ENCODE measurements at places on chromosomes 6 and 20.

- no peak for DNase-seq
Observed at GRCh38 chr6:128172752-128173682, 272.2 kb upstream of the THEMIS start.

DNA sequence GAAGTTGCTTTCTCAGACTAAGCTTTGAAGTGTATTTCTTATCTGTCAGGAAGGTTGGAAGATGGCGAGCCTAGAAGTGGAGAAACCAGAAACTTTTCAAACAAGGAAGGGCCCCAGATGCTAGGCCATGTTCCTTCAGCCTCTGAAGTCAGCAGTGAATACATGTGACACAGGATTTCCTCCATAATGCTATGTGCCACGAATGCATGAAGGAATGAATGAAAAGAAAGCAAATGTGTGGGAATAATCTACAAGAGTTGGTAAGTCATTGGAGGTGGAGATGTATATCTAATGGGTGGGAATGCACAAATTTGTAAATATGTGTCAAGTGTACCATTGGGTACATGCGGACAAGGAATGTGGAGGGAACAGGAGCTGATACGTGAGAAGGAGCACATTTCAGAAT lies 123.2 kb upstream of the PRSS16 start:
- no peak for DNase-seq

DNA sequence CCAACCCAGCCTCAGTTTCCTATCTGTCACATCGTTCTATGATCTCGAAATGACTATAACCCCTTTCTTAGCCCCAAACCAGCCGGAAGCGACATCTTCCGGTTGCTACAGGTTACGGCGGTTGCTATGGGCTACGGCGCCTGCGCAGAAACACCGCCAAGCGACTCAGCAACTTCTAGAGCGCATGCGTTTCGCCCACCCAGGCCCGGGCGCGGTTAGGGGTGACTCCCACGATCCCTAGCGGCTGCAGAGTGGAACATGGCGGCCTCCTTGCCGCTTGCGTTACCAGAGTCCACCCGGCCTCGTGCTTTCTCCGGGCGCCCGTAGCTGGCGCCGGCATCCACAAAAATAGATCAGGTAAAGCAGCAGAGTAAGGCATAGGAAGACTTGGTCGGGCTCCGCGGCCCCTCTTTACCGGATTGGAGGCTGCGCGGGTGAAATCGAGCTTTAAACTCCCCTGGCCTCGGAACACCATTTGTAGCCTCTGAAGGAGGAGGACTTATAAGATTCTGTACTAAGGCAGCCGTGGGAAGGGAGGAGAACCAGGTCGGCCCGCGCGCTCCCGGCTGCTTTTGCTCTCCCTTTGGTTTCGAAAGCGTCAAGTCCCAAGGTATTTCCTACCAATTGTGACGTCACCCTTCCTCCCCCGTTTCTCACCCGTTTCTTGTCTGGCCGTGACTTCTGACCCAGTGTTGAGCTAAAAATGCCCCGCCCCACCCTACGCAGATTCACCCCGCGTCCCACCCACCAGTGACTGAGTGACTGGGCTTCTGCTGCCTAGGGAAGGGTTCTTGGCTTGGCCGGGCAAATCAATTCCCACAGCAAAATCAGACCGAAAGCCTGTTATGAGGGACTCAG lies 3.5 kb downstream of the SDCBP2 start:
- peak; percentile 99 for DNase-seq

GRCh38 chr20:10550204-10551118 lies 115.4 kb downstream of the SLX4IP start:
- no peak for DNase-seq

DNA sequence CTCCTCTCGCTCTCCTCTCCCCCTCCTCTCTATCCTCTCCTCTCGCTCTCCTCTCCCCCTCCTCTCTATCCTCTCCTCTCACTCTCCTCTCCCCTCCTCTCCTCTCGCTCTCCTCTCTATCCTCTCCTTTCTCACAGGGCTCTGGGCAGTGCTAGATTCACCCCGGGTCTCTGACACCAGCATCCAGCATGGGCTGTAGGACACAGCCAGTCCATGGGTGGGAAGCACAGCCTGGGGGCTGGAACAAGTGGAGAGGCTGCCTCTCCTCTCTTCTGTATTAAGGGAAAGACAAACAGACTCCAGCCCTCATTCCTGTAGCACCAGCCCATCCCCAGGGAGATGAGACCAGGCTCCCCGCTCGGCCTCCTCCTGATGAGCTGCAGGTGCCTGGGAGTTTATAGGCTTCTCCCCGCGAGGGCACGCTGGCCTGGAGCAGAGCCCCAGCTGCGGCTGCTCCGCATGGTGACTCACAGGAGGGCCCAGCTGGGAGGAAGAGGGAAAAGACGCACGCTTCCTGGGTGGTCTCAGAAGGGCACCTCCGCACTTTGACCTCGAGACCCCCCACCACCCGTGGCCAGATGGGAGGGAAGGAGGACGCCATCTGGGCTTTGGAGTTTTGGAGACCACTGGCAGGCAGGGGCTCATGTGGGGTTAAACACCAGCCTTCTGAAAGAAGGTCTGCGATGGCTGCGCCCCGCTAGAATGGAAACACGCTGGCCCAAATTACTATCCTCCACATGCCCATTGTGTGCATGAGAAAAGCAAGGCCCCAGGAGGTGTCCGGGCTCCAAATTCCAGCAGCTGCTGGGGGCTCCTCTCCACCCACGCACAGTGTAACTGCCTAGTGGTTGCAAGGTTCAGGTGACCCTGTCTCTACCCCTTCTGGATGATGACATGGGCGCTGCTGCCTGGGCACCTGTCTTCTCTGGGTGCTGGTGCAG lies 68.0 kb downstream of the BMP7 start:
- DNase-seq, result no peak

GRCh38 chr6:105536961-105537360 lies 134.1 kb upstream of the PREP start:
- no peak for DNase-seq

DNA sequence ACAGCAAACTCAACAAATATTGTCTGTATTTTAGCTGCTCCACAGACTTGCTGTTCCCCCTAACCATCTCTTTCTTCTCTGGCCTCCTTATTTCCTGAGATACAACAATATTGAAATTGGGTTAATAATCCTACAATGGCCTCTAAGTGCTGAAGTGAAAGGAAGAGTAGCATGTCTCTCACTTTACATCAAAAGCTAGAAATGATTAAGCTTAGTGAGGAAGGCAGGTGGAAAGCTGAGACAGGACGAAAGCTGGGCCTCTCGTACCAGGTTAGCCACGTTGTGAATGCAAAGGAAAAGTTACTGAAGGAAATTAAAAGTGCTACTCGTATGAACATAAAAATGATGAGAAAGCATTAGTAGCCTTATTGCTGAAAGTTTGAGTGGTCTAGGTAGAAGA lies 63.8 kb downstream of the ELOVL5 start:
- no peak for DNase-seq

GRCh38 chr20:40494248-40494647 lies 194.8 kb downstream of the MAFB start:
- DNase-seq, result no peak
